MV-4-11 (cell line): ENCODE measurements at places on chromosomes 13 and 19.

DNA sequence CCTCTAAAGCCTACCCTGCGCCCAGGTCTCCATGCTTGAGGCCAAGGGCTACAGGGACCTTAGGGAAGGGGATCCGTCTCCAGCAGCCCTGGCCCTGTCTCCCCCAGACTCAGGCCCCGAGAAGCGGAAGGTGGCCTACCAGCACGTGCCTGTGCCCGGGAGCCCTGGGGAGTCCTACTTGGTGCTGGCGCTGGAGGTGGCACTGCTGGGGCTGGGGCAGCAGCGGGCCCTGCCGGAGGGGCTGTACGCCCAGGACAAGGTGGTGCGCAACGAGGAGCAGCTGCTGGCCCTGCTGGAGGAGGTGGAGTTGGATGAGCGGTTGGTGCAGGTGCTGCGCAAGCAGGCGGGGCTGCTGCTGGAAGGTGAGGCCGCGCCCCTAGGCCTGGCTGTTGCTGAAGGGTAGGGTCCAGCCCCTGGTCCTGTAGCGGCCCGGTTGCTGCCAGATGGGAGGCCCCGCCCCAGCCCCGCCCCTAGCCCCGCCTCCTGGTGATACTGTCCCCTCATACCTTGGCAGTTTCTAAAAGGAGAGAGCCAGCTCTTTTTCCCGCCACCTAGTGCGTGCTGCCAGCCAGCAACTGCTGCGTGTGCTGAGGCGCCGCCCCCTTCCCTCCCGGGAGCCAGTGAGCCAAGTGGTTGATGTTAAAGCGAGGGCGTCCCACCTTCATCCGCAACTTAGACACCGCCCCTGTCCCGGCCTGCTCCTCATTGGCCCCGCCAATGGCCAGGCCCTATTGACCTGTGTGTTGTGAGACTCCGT, 22.6 kb downstream of the ZSWIM4 start:
- DNase-seq: no peak

GRCh38 chr13:27258637-27259386, 7.5 kb downstream of the RPL21 start:
- DNase-seq: peak; percentile 4

- no peak for DNase-seq
Observed at GRCh38 chr19:6259312-6259861, 20.4 kb downstream of the MLLT1 start.

GRCh38 chr13:59533561-59534555, 629.9 kb downstream of the DIAPH3 start:
- DNase-seq: no peak

DNA sequence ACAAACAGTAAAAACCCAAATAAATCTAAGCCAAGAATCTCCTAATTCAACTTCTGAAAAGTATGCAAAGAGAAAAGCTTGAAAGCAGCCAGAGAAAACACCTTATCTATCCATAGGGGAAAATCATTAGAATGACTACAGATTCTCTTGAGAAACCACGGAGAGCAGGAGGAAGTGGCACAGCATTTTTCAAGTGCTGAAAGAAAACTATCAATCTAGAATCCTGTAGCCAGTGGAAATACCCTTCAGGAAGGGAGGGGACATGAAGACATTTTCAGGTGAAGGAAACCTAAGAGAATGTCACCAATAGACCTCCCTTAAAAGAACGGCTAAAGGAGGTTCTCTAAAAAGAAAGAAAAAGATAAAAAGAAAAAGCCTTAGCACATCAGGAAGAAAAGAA, 66.2 kb upstream of the XPO4 start:
- peak; percentile 13 for DNase-seq

DNA sequence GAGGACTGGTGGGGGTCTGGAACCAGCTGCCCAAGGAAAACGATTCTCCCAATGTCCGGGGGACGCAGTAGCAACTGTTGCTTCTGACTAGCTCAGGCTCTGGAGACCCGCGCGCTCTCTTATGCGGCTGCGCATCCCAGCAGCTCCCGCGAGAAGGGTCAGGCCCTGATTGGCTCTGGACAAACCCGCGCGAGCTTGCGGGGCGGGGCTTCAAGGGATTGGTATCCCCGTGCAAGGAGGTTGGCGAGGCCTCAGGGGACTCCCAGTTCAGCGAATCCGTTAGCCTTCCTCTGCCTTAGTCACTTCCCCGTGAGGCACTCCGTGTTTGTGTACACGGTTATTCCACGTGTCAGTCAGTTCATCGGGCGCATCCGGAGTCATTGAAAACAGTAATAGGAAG, 20.2 kb downstream of the SIGLECL1 start:
- DNase-seq: no peak

- no peak for DNase-seq
Observed at GRCh38 chr13:35600137-35600536, 123.6 kb upstream of the MAB21L1 start.

DNA sequence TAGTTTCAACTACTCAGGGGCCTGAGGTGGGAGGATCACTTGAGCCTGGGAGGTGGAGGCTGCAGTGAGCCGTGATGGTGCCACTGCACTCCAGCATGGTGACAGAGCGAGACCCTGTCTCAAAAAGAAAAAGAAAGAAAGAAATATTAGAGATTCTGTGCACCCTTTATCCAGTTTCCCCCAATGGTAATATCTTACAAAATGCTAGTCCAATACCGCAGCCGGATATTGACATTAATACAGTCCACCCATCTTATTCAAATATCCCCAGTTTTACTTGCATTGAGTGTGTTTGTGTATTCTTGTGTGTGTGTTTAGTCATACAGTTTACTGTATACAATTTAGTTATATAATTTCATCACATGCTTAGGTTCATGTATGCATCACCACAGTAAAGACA, 8.6 kb upstream of the IFNL4 start:
- no peak for DNase-seq

DNA sequence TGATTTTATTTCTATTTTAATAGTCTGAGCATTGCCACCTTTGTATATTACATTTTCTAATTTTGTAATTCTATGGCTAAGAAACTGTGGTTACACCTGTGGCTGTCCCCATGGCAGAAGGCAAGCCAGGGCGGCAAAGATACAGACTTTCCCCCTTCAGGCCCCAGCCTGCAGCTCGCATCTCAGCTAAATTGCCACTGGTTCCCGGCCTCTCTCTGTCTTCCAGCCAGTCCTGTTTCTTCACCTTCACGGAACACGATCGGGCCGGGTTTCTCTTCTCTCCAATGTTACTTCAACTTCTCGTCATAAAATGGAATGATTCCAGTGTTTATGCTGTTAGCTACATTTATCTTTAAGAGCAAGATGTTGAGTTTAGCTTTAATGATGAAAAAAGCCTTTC, 124.5 kb upstream of the ZNF507 start:
- no peak for DNase-seq

DNA sequence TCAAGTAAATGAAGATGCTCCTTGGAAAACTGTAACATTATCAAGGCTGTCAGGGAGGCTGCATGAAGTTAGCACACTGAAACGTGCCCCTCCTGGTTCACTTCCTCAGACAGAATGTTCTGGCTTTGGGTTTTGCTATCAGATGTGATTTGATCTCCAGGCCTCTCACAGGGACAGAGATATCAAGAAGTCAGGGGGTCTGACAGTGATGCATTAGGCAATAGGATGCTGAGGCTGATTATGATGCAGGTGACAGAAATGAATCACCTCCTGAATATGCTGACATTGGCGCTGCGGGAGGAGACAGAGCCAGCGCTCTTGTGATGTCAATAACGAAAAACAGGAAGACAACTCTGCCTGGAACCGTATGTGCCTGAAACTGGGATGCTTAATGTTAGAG, 278.5 kb downstream of the DCT start:
- no peak for DNase-seq

DNA sequence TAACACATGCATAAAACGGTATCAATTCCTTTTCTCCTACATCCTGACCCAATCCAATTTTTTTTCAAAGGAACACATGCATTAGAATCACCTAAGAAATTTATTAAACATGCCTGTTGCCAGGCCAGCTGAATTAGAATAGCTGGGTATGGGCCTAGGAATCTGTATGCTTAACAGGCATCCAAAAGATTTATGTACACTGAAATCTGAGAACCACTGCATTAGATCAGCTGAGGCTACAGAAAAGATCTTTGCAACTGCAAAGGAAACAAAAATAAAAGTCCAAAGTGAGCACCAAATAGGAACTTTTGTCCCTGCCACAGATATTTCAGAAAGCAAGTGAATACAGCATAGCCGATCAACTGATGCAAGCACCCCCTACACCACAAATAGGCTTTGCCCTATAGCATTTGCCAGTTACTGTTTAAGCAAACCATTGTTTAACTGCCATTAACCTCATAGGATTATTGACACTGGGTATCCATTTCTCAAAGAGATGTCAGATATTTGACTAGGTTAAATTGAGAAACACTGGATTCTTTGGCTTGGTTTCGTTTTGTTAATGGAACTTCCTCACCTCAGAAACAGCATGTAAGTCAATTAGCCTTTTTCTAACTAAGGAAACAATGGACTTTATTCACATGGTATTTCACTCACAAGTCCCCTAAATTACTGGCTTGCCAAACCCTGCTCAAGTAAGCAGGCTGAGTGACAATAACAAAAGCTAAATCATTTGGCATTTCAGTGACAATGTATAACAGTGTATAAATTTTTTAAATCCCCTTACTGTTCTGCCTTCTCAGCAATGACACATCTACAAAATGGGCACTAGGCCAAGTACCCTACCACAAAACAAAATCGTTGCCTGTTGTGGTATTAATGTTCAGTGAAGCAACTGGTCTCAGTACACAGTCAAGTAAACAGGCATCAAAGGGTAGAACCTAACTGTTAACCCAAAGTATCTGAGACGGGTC, 67.8 kb downstream of the SUCLA2 start:
- peak; percentile 86 for DNase-seq

DNA sequence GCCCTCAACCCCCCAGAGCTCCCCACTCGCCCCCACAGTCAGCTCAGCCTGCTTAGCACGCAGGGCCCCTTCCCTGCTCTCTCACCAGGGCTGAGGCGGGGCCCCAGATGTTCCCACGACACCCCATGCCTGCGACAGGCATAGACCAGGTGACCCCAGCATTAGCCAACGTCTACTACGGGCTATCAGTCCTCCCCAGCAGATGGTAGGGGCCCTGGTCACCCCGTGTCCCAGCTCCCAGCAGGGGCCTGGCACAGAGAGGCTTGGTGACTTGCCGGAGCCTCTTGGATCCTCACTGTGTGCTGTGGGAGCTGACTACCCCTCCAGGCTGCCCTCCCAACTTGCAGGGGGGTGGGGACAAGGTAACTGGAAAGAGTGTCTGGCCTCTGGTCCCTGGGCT, 80.6 kb downstream of the KDM4B start:
- no peak for DNase-seq

DNA sequence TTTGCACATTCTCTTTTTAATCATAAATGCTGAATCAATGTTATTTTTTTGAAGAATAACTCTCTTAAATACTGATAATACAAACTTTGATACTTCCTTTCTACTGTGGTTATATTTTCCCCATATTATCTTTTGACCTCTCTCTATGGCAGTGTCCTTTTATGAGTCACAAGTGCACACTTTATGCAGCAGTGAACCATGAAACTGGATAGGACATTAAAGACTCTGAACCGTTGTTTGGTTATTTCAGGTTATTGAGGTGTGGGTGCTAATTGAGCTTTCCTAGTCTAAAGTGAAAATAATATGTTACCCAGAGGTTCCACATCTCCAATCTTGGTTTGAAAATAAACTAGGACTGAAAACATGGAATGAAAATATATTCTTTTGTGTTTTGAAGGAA, 71.4 kb downstream of the DGKH start:
- DNase-seq: peak; percentile 2

GRCh38 chr19:18648973-18649315, 12.1 kb downstream of the KLHL26 start:
- no peak for DNase-seq

DNA sequence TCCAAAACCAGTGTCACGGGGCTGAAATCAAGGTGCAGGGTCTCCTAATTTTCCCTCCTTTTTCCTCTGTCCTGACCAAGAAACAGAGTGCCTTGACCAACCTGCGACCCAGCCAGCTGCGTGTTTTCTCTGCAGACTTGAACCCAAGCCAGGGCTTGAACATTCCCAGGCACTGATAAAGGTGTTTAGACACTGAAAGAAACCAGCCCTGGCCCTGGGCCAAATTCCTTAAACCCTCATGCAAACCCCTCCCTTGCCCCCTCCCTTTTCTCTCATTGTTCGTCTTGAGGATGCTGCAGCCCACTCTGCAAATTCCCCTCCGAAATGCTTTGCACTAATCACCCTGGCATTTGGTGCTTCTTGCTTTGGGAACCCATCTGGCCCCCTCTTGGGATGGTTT, 9.5 kb upstream of the FFAR2 start:
- DNase-seq: no peak

DNA sequence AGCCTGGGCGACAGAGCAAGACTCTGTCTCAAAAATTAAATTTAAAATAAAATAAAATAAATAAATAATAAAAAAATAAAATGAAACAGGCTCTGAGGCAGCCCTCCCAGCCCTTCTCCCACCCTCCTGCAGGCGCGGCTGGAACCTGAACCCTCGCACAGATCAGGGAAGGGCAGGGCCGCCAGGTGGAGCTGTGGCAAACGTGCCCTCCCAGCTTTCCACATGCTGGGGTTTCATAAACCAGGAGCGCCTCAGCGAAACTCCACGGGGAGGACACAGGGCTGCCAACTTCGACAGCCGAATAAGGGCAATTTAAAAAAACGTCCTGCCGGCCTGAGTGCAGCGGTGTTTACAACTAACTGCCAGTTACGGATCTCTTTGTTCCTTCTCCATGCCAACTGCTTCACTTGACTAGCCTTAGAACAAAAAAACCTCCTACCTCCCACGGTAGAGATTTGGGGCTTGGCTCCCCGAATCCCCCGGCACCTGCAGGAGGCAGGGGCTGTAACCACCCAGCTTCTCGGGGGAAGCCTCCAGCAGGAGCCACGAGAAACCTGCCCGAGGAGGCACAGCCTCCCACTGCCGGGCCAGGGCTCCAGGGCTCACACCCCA, 15.9 kb downstream of the ZNF787 start:
- DNase-seq: no peak

- no peak for DNase-seq
Observed at GRCh38 chr13:110278859-110279258, 28.1 kb downstream of the COL4A1 start.

GRCh38 chr13:80586356-80586755, 245.4 kb upstream of the SPRY2 start:
- peak; percentile 41 for DNase-seq
